Mammary epithelial cell (primary cell): ENCODE measurements at places on chromosomes 3 and 15. TPM values are rescaled to one million over a fixed set of nuclear protein-coding genes. Genes with fewer than 3 reads are reported as not detected.

- DNase-seq: peak; percentile 15
Measured at GRCh38 chr15:29638781-29639180, 183.5 kb downstream of the TJP1 start.

- no peak for DNase-seq
Measured at GRCh38 chr15:31480356-31481025, 153.9 kb downstream of the KLF13 start.

- DNase-seq: peak; percentile 31
Measured at GRCh38 chr3:130699765-130700164, 46.9 kb downstream of the PIK3R4 start.

- DNase-seq: no peak
Measured at GRCh38 chr3:110752307-110752706, 319.3 kb upstream of the NECTIN3 start.

GRCh38 chr3:189652042-189652441 lies 20.9 kb downstream of the TP63 start:
- DNase-seq: peak; percentile 23

DNA sequence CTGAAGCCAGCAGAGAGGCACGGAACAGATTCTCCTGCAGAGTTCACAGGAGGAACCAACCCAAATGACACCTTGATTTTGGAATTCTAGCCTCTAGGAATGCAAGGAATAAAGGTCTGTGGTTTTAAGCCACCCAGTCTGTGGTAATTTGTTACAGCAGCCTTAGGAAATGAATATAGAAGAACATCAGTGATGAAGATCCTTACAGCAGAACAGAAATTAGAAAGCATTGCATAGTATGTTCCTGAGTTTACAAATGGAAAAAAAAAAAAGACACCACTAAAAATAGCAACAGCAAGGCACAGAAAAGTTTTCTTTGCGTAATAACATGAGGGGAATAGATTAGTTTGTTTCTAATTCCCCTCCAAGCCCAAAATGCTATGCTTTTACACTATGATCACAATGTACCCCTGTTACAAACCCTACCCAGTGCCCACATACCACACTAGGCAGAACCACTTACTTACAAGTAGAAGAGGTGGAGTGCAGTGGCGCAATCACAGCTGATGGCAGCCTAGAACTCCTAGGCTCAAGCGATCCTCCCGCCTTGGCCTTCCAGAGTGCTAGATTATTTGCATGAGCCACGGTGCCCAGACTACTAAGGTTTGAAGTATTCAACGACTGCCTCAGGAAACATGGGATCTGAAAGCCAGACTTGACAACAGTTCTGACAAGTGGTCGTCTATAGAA lies 84.3 kb downstream of the SHQ1 start:
- DNase-seq: no peak

THRB gene
- total RNA-seq: 9.1 and 13.1 TPM in 2 replicates

SLC6A1 gene
- total RNA-seq: not detected in 2 replicates

FBLN2 gene
- 0.43 TPM in 1 of 2 replicates, not detected in the other for total RNA-seq

ESYT3 gene
- total RNA-seq: 2.8 TPM

UBAP1L gene
- 2.3 TPM in 2 replicates for total RNA-seq

MRAS gene
- 15.4 and 16.4 TPM in 2 replicates for total RNA-seq
